Neuronal stem cell (in vitro differentiated cells): ENCODE measurements at places on chromosomes 7 and 10.

- no peaks in the 10 kb centered on the region for H3K4me1 ChIP-seq
- no peaks in the 10 kb centered on the region for H3K36me3 ChIP-seq
- no peaks in the 10 kb centered on the region for H3K27me3 ChIP-seq
- DNase-seq = no peak
- no peak overlapping the region for H3K27ac ChIP-seq
Observed at GRCh38 chr7:34211018-34211417, 305.7 kb downstream of the BMPER start.

- peaks cover 25% of the 10 kb centered on the region for H3K4me1 ChIP-seq
- H3K36me3 ChIP-seq = no peaks in the 10 kb centered on the region
- DNase-seq = no peak
- H3K27ac ChIP-seq = no peak overlapping the region
- H3K4me3 ChIP-seq = peak overlapping the region; percentile 84
Observed at GRCh38 chr10:7409045-7409731, 1.6 kb downstream of the SFMBT2 start.

GRCh38 chr7:24745355-24745754 is 11.9 kb downstream of the GSDME start:
- H3K27ac ChIP-seq = no peak overlapping the region
- H3K4me3 ChIP-seq = no peak overlapping the region
- no peaks in the 10 kb centered on the region for H3K27me3 ChIP-seq
- no peaks in the 10 kb centered on the region for H3K4me1 ChIP-seq

- no peaks in the 10 kb centered on the region for H3K36me3 ChIP-seq
- DNase-seq = no peak
- no peaks in the 10 kb centered on the region for H3K27me3 ChIP-seq
- no peaks in the 10 kb centered on the region for H3K4me1 ChIP-seq
- H3K27ac ChIP-seq = no peak overlapping the region
Observed at GRCh38 chr7:156582591-156583123, 57.9 kb upstream of the RNF32 start.

GRCh38 chr10:27359792-27360355 is 119.3 kb upstream of the ACBD5 start:
- H3K27ac ChIP-seq = no peak overlapping the region
- no peaks in the 10 kb centered on the region for H3K4me1 ChIP-seq
- no peak overlapping the region for H3K4me3 ChIP-seq

- H3K4me1 ChIP-seq = peaks cover 6% of the 10 kb centered on the region
- H3K27ac ChIP-seq = no peak overlapping the region
- no peak overlapping the region for H3K4me3 ChIP-seq
Observed at GRCh38 chr7:100128637-100128963, 1.8 kb downstream of the MBLAC1 start.

DNA sequence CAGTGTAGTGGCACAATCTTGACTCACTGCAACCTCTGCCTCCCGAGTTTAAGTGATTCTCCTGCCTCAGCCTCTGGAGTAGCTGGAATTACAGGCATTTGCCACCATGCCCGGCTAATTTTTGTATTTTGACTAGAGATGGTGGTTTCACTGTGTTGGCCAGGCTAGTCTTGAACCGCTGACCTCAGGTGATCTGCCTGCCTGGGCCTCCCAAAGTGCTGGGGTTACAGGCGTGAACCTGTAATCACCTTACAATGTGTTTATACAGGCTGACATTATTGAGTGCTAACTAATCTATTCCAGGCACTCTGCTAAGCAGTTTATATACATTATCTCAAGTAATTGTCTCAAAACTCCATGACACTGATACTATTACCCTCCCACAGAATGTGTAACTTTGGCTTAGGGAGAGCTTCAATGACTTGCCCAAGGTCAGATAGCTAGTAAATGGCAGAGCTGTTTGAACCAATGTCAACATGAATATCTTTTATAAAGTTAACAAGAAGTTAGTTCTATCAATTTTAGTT is 36.8 kb downstream of the KIFBP start:
- H3K4me3 ChIP-seq = no peak overlapping the region
- no peaks in the 10 kb centered on the region for H3K4me1 ChIP-seq
- H3K27me3 ChIP-seq = no peaks in the 10 kb centered on the region
- H3K27ac ChIP-seq = no peak overlapping the region
- DNase-seq = no peak

DNA sequence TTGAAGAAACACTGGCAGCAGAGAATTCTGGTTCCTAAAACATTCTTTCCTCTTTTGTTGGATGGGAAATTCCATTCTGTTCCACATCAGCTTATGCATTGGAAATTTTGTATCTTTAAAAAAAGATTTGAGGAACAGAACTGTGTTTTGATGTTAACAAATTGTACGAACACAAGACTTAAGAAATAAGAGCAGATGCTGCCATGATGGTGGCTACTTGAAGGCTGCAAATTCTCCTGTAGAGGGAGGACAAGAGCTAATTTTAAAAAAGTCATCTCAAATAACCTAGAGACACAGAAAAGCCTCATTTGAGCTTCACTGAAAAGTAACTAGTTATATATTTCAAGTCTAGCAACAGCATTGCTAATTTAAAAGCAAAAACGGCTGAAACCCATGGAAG is 29.8 kb downstream of the NDUFB2 start:
- H3K36me3 ChIP-seq = peaks cover 52% of the 10 kb centered on the region
- DNase-seq = no peak
- no peaks in the 10 kb centered on the region for H3K27me3 ChIP-seq
- H3K4me3 ChIP-seq = no peak overlapping the region

- H3K4me1 ChIP-seq = peaks cover 15% of the 10 kb centered on the region
- DNase-seq = no peak
- H3K36me3 ChIP-seq = peaks cover 4% of the 10 kb centered on the region
- H3K27ac ChIP-seq = peak within 1 kb of the TSS; percentile 33
Observed at GRCh38 chr10:133159950-133160825, at the start of gene KNDC1. Gene KNDC1, plus strand, starts transcription at chr10:133160219. Its CDS starts 249 bp downstream, at chr10:133160468.

DNA sequence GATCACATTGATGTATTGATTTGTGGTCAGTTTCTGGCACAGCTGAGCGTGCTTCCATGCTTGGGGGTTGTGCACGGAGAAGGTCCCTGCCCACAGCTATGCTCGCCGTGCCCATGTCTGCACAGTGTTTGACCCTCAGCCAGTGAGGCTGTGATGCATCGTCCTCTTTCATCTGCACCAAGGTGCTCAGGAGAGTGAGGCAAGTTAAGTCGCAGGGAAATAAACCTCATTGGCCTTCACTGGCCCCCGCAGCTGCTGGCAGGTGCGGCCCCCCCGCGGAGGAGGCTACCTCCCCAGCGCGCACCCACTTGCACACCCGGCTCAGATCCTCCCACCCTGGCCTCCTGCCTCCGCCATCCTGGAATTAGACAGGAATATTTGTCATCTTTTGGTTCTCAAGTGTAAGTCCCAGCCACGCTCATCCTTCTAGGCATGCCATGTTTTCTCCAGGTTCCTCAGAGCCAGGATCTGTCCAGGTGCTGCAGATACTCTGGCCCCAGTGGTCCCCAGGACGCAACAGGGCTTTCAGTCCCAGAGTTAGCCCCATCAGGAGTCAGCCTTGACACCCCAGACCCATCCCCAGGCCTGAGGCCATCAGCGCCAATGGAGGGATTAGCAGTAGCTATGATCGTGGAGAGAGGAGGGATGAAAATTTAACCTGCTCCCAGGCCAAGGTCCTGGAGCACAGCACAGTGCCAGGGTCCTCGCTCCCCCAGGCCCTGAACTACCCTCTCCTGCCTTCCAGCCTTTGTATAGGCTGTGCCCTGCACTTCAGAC is 93.7 kb downstream of the OAT start:
- DNase-seq = no peak
- peaks cover 7% of the 10 kb centered on the region for H3K27me3 ChIP-seq
- H3K4me3 ChIP-seq = no peak overlapping the region
- H3K36me3 ChIP-seq = no peaks in the 10 kb centered on the region
- H3K27ac ChIP-seq = no peak overlapping the region

GRCh38 chr10:78335691-78336401 is 302.2 kb downstream of the RPS24 start:
- no peaks in the 10 kb centered on the region for H3K36me3 ChIP-seq
- no peak overlapping the region for H3K4me3 ChIP-seq
- no peak overlapping the region for H3K27ac ChIP-seq
- peaks cover 21% of the 10 kb centered on the region for H3K4me1 ChIP-seq
- no peaks in the 10 kb centered on the region for H3K27me3 ChIP-seq

GRCh38 chr7:123211545-123211944 is 11.8 kb upstream of the SLC13A1 start:
- H3K27ac ChIP-seq = no peak overlapping the region
- DNase-seq = no peak
- no peaks in the 10 kb centered on the region for H3K36me3 ChIP-seq
- no peaks in the 10 kb centered on the region for H3K27me3 ChIP-seq
- H3K4me3 ChIP-seq = no peak overlapping the region
- no peaks in the 10 kb centered on the region for H3K4me1 ChIP-seq

DNA sequence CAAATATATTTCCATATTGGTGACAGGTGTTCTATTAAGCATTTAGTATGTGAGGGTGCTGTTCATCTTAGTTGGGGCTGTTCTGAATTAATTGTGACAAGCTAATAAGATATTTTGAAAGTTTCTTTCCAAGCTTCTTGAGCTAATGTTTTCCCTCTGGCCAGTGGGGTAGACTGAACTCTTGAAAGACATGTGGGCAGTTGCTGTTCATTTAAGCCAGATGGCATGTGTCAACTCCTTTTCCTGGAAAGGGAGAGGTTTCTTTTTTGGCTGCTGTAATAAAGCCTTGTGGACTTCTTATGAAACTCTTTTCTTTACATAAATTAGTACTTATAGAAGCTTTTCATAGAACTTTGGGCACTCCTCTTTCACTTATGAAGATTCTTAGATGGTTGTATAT is 21.7 kb downstream of the RAB18 start:
- DNase-seq = no peak
- H3K4me1 ChIP-seq = no peaks in the 10 kb centered on the region
- H3K4me3 ChIP-seq = no peak overlapping the region
- no peaks in the 10 kb centered on the region for H3K36me3 ChIP-seq
- no peak overlapping the region for H3K27ac ChIP-seq

DNA sequence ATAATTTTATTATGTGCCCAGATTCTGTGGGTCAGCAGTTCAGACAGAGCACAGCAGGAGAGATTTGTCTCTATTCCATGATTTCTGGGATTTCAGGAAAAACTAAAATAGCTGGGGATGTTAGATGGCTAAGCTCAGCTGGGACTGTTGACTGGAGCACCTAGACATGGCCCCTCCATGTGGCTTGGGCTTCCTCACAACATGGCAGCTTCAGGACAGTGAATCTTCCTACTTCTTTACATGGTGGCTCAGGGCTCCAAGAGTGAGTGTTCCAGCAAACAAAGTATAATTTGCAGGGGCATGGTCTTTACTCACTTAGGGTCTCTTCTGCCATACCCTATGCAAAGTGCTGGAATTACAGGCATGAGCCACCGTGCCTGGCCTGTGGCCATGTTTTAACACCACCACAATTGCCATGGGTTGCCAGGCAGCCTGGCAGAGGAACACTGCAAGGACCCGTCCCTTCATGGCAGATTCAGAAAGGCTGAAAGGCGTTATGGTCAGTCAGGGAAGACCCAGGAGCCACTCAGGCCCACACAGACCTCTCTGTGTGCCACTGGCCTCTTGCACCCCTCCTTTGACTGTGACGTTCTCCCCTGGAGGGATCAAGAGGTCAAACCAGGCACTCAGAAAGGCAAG is 50.8 kb upstream of the ZMIZ1 start:
- no peaks in the 10 kb centered on the region for H3K36me3 ChIP-seq
- peaks cover 10% of the 10 kb centered on the region for H3K4me1 ChIP-seq
- H3K4me3 ChIP-seq = no peak overlapping the region
- DNase-seq = no peak

DNA sequence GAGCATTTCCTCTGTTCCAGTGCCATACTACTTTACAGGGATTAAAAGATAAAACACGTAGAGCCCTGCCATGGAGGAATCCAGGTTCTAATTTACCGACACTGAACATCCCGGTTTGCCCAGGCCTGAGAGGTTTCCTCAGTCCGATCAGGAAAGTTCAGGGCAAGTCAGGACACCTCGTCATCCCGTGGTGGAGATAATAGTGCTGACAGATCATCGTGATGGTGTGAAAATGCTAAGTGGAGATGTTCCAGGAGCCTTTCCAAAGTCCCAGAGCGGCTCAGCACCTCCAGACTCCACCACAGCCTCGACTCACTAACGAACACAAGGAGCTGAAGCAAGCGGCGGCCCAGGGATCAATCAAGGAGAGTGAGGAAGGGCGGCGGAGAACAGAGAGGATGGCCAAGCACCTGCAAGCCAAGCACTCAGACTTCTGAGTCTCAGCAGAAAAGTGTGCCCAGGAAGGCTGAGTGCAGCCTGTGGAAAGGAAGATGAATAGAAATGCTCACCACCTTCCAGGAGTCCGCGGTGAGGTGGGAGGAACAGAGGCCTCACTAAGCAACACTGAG is 103.7 kb upstream of the VWC2 start:
- no peak for DNase-seq
- H3K4me3 ChIP-seq = no peak overlapping the region
- peaks cover 2% of the 10 kb centered on the region for H3K4me1 ChIP-seq
- no peaks in the 10 kb centered on the region for H3K36me3 ChIP-seq
- H3K27me3 ChIP-seq = no peaks in the 10 kb centered on the region

GRCh38 chr10:88122576-88122975 is 259.2 kb downstream of the PTEN start:
- H3K27me3 ChIP-seq = no peaks in the 10 kb centered on the region
- no peak for DNase-seq
- no peaks in the 10 kb centered on the region for H3K4me1 ChIP-seq
- no peaks in the 10 kb centered on the region for H3K36me3 ChIP-seq
- no peak overlapping the region for H3K4me3 ChIP-seq

DNA sequence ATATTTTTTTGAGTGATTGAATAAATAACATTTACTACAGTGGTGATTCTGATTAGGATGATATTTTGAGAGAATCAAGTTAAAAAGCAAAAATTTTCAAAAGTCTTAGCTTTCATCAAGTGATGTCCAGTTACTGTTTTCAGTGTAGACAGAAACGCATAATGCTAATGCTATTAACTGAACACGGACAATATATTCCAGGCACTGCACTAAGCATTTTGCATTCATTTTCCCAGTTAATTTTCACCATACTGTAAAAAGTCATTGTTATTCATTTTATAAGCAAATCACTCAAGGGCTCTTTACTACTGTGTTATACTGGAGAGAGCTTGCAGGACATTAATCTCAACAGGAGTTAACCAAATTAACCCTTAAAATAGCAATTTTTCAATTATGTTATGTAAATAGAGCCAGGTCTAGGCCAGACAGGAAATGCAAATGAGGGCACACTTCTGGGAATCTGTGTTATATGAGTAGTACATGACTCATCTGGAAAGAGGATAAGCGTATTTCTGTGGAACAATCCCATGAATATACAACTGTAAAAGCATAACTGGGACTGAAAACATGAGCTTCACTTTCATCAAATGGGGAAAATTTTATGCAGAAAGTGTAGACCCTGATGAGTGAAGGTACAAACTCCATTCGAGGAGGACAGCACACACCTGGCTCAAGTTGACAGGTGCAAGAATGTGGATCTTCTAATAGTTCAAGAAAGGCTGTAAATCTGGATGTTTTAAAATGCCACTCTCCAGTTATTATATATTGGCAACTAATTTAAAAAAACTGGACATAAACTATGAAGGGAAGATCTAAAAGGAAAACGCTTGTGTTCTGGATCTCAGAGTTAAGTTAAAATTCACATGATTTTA is 75.4 kb downstream of the ANK3 start:
- no peak overlapping the region for H3K4me3 ChIP-seq
- DNase-seq = no peak
- H3K27ac ChIP-seq = no peak overlapping the region
- H3K4me1 ChIP-seq = peaks cover 4% of the 10 kb centered on the region
